Stimulated activated CD8-positive, alpha-beta memory T cell treated with anti-CD3 and anti-CD28 coated beads, Interleukin-4, amount 100 ng/mL, for 24 hours (primary cell): ENCODE measurements at places on chromosomes 6 and 20.

DNA sequence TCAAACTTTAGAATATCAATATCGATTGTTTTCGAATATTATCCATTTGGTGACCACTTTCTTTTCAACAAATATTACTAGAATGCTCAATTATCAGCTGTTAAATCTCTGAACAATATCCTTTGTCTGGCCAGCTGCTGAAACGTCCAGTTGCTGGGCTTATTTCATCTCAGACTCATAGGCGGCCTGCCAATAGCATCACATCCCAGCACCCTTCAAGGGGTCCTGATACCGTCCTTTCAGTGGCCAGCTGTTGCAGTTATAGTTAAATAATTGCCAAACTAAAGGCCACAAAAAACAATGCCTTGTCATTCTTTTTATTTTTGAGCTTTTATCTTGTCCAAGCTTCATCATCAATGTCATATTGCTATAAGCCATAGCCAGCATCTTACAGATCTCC is 1006.8 kb upstream of the MANEA start:
- no peak for DNase-seq

DNA sequence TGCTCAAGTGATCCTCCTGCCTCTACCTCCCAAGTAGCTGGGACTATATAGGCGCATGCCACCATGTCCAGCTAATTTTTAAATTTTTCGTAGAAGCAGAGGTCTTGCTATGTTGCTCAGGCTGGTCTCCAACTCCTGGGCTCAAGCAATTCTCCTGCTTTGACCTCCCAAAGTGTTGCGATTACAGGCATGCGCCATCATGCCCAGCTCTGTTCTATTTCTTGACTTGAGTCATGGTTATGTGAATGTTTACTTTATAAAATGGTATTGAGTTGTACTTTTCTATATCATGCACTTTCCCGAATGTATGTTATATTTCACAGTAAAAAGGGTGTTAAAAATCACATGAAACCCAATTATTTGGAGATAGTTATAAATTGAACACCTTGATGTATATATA is 17.3 kb upstream of the ATXN1 start:
- DNase-seq = no peak

GRCh38 chr6:64128301-64129024 is 492.9 kb downstream of the PHF3 start:
- DNase-seq = no peak

DNA sequence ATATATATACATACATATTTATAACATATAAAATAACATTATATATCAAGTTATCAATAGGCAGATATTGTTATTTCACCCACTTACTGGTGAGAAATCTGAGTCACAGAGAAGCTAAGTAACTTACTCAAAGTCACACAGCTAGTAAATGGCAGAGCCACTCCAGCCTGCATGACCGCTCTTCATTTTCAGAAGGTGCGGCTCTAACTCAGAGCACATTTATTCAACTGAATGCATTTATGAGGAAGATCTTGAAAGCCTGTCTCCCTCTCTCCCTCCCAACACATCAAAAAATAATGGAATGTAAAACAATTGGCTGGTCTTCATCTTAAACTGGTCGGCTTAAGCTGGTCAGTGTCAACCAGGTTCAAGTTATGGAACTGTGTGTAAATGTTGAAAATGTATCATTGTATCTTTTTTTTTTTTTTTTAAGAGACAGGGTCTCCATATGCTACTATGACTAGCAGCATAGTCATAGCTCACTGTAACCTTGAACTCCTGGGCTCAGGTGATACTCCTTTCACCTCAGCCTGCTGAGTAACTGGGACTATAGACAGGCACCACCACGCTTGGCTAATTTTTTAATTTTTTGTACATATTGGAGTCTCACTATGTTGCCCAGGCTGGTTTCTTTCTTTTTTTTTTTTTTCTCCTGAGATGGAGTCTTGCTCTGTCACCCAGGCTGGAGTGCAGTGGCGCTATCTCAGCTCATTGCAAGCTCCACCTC is 70.7 kb upstream of the NCOA3 start:
- no peak for DNase-seq

GRCh38 chr6:166448432-166448831 is 65.7 kb upstream of the MPC1 start:
- DNase-seq = no peak

GRCh38 chr20:44287272-44288097 is 23.5 kb downstream of the FITM2 start:
- no peak for DNase-seq

- DNase-seq = no peak
These were observed 44.0 kb upstream of the RNGTT start for GRCh38 chr6:89007209-89008000.

DNA sequence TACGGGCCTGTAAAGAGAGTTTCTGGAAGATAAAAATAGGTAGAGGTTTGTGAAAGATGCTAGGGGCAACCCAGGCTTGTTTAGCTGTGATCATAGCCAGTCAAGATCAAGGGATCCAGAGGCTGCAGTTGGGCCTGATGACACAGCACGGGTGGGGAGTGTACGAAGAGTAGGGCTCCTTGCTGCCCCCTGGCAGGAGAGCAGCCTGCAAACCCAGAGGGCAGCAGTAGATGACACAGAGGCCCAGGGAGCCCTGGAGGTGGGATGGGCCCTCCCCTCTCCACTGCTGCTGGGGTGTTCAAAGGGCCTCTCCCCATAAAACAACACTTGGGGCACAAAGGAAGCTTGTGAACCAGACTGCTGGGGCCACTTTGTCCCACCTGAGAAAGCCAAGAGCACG is 47.2 kb downstream of the VEGFA start:
- DNase-seq = peak; percentile 17

DNA sequence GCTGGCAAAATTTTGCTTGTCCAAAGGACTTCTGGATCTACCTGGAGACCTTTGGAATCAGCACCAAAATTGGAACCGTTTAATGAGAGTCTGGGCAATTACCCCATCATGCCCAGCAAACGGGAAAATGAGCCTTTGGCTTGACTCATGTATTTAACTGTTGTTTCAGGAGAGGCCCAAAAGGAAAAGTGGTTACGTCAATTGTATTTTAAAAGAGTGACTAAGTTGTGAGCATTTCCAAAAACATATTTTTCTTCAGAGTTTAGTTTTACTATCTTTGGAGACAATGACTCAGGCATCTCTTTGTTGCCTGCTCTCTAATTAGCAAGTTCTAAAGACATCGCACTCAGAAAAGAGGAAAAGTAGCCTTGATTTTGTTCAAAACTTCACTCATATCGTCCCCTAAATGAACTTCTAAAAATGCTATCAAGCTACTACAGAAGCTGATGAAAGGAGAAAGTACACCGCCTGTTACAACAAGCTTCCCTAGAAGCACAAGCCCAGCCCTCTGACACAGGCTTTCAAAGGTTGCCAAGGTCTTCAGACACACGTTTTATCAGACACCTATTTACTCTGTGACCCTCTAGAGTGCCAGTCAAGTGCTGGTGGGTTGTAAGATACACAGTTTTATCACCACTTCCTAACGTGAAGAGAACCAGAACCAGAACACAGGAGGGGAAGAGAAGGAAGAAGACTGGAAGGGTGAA is 146.2 kb downstream of the TBX18 start:
- DNase-seq = no peak

DNA sequence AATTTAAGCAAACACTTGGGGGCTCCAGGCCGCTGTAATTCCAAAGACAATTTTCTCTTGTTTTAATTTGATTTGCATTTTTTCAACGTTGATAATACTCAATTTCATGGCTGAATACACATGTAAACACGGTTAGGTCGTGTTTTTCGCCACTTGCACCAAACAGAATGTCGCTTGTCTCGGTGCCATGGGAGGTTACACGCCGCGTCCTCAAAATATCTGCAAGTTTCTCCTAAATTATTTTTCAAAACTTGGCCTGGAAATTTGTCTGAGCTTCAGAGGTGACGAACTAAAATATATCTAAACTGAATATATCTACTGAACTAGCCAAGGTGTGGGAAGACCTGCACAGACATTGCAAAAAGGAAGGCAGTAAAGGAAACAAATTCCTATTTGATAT is 15.0 kb downstream of the FOXA2 start:
- no peak for DNase-seq

- no peak for DNase-seq
These were observed 22.8 kb upstream of the RAB22A start for GRCh38 chr20:58286729-58287128.

GRCh38 chr6:36805096-36805797 is 34.0 kb downstream of the CPNE5 start:
- DNase-seq = no peak

DNA sequence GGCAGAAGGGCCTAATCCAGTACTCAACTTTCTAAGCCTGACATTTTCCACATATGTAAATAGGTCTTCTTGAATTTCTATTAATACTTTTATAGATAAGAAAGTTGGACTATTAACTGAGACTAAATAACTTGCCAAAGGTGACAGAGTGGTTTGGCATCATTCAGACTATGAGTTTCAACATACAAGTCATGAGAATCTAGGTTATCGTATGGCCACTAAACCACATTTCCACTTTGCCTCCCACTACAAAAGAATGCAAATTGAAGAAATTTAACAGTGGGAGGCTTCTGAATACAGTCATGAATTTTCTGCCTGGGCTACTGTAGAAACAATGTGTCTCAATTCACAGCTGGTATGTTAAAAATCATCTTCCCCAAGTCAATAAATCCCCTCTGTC is 531.0 kb upstream of the AGPAT4 start:
- no peak for DNase-seq

DNA sequence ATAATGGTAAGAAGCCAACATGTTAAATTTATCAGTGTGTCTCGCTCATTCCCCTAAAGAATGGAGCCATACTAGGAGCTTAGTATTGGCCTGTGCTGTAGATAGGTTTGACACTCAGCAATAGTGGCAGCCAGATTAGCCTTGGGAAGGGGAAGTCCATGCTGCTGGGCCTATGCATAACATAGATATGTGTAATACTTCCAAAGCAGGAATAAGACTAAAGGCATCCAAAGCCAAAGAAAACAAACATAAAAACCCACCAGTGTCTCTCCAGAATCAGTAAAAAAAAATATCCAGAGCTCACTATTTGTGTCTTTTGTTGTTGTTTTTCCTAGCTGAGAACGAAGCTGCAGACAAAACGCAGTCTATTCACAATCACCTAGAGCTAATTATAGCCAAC is 104.2 kb upstream of the STXBP5 start:
- no peak for DNase-seq
